Pons (tissue), 1 donor: ENCODE measurements at places on chromosomes 7 and 10.

DNA sequence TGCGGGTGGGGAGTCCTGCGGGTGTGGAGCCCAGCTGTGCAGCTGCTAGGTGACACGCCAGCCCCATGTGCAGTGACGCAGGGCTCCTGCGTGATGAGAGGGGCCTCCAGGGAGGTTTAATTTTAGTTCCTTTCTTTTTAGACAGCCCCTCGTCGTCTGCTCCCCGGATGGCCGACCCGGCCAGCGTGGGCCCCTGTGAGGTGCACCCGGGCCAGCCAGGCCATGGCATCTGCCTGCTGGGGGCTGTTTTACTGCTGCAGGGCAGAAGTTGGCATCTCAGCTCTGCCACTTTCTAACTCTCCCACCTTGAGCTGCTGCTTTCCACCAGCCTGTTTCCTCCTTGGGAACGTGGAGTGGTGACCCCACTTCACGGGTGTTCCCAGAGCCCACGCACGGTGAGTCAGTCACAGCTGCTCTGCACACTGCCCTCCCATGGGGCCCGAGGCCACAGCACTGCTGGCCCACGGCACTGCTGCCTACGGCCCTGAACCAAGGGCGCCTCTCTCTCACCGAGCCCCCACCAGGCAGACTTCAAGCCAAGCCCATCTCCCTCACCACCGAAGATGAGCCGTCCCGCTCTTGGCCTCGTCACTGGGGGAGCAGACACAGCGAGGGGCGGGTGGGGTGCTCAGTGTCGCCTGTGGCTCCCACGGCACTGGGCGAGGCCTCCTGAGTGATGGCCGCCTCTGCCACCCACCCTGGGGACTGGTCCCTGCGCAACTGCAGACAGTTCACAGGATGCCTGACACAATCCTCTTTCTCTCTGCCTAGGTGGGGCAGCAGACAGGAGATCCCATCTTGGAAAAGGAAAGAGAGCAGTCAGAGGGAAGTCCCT lies 21.3 kb downstream of the CYP2W1 start:
- DNase-seq = no peak

DNA sequence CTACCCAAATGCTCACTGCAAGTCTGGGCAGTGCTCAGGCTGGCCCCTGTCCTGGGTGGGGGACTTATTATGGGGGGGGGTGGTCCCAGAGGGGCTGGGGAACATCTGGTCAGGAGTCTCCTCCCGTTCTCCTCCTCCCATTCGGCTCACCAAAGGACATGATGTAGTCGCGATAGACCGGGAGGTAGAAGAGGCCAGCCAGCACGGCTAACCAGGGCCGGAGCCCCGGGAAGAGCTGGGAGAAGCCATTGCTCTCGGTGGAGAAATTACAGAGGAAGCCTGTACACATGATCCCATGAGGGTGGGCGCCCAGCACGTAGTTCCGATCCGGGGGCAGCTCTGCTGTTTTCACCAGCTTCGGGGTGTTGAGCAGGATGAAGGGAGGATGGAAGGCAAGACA lies 2.4 kb downstream of the MOGAT3 start:
- DNase-seq = no peak

DNA sequence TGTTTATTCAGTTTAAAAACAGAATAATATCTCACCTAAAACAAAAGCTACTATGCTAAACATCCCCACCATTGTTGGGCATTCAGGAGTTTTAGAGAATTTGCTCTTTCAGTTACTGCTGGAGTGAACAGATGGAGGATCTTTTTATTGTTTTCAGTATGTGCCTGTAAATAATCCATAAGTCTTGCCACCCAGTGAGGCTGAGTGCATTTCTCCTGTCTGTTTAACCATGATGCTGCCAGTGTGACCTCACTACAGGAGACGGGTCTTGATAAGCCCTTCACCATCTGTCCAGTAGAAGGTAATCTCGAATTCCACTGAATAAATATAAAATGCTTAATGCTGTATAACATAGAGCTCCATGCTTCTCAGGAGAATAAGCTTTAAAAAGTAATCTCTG lies 430.9 kb downstream of the POM121L12 start:
- DNase-seq = no peak

DNA sequence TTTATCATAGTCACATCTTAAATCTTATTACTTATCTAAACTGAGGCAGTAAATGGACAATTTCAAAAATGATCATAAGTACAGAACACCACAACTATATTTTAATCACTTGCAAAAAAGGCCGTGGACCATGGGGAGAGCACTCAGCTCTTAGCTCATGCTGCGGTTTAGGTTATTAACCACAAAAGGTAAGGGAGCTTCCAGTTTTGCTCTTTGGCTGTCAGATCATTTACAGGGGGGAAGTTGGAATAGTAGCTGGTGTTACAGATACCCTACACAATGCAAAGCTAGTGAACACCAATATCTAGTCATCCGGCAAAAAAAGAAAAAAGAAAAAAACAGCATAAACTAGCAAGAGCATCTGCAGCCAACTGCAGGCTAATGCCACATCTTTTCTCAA lies 147.0 kb downstream of the BBS9 start:
- no peak for DNase-seq

DNA sequence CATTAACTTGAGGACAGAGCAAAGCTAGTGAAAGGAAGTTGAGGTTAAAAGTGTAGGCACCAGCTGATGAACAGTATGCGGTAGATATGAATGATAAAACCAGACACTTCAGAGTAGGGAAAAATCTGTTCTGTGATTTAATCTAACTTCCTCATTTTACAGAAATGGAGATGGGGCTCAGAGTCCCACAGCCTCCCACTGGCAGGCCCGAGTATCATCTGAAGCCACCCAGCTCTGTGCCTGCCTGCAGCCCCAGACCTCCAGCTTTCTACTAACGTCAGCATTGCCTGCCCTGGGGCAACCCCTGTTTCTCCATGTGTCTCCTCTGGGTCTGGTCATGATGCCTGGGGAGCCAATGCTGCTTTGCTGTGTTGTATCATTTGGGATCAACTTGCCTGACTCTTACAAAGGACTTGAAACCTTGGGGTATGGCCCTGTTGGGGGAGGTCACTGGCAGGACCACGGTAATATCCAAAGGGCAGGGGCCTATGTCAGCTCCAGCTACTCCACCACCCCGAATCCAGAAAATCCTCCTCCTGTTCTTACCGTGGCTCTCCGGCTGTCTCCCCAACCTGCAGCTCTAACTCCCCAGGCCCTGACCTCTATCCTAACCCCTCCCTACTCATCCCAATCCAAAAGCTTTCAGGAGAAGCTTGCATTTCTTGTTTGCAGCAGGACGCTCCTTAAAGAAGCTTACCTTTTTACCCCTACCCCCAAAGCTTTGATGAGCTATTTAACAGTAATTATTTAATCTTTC lies 56.2 kb upstream of the NPY start:
- no peak for DNase-seq

DNA sequence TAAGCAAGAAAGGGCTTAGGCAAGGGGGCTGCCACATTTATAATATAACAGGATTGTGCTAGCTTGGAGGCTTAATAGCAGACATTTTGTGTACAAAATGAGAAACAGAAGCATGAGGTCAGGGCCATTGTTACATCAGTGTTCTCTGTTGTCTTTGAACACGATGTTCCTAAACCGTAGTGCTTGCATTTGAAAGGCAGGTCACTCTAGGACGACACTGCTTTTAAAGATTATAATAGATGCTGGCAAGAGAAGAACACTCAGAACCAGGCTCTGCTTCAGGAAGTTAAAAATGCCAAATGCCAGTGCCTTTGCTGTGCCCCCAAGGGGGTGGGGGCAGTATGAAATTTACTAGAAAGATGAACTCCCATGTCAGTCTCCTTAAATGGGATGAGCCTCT lies 91.1 kb downstream of the SORCS3 start:
- DNase-seq = no peak

GRCh38 chr10:98400482-98400881 lies 14.5 kb downstream of the PYROXD2 start:
- DNase-seq = no peak

DNA sequence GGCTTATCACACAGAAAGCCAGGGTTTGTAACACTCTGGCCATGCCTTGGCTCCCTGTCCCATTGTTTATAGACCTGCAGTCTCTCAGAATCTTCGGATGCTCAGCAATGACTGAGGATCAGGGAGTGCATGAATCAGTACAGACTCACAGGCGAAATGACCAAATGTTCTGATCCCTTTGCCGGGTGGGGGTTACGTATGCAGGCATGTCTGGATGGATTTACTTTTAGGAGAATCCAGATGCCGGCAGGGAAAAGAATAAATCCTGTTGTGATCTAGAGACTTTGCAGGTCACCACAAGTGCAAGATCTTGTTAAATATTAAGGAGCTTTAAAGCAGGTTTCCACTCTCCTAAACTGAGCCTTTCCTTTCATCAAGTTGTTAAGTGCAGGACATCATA lies 149.5 kb downstream of the SFMBT2 start:
- no peak for DNase-seq

DNA sequence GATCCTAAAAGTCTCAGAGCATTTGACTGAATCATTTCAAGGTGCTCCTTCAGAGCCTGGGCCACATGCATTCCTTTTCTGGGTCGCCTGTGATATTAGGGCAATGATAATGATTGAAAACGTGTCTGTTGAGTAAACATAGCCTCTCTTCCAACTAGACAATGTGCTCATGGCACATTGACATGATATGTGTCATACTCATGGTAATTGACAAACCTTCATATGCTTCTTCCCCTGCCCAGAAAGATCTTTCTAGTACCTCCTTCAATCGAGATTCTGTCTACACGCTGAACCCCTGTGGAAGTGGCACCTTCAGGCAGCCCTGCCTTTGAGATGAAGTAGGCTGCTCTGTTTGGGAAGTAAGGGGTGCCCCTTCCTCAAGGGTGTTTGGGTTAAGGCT lies 98.9 kb upstream of the TCF7L2 start:
- DNase-seq = no peak

GRCh38 chr7:111871283-111871682 lies 309.0 kb upstream of the IMMP2L start:
- DNase-seq = no peak

GRCh38 chr10:8144496-8144895 lies 90.0 kb downstream of the GATA3 start:
- DNase-seq = no peak

DNA sequence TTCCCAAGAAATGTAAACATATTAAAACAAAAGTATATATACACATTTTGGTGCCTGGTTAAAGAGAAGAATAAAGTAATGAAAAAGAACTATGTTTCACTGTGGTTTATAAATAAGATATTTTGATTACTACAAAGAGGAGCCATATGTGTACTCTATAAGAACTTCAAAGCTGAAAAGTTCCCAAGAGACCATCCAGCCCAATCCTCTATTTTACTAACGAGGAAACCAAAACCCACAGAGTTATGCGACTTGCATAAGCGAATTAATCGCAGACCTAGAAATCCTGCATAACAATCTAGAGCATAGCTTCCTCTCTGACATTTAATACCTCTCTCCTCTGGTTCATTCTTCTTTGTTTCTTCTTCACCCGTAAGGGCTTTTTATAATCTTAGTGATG lies 937.1 kb downstream of the CNTNAP2 start:
- DNase-seq = no peak

GRCh38 chr10:17240096-17240495 lies 12.1 kb downstream of the VIM start:
- DNase-seq = no peak

- DNase-seq = no peak
Measured at GRCh38 chr7:103704701-103705100, 258.7 kb upstream of the SLC26A5 start.

DNA sequence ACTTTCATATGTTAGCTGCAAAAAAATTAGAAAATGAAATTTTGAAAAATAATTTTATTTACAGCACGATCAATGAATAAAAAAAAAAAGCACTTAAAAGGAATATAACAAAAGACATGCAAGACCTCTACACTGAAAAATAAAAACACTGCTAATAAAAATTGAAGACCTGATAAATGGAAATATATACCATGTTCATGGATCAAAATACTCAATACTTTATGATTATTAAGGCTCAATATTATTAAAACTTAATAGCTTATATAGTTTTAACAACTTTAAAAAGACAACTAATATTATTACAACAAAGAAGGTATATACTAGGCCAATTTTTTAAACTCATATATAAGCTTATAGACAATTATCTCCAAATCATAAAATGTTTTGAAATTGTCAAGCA lies 143.0 kb downstream of the GFRA1 start:
- no peak for DNase-seq

- no peak for DNase-seq
Measured at GRCh38 chr10:132560241-132560731, 22.7 kb downstream of the INPP5A start.

DNA sequence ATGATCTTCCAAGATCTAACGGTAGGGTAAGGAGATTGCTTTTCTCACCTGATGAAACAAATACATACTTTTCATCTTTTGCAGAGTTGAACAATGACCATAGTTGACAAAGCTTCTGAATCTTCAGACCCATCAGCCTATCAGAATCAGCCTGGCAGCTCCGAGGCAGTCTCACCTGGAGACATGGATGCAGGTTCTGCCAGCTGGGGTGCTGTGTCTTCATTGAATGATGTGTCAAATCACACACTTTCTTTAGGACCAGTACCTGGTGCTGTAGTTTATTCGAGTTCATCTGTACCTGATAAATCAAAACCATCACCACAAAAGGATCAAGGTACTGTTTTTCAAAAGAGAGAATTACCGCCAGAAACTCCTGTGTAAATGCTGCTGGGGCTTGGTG lies 79.9 kb downstream of the ANKRD61 start:
- DNase-seq = no peak

DNA sequence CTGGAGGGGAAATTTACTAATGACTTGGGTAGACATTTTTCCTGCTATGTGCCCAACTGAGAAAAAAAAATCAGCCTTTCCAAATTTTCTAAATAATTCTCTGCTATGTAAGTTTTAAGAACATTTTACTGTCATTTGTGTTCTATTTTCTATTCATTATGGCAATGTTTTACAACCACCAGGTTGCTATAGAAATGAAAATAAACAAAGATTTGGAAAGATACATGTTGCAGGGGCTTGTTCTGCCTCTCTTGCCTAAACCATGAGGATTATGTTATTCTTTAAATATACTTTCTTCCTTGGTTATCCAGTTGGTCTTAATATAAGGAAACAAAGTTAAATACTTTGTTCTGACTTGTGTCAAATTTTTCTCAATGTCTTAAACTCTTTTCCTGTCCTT lies 257.2 kb downstream of the TWIST1 start:
- DNase-seq = no peak

- peak; percentile 37 for DNase-seq
Measured at GRCh38 chr10:119290301-119291048, 83.1 kb downstream of the GRK5 start.

- DNase-seq = no peak
Measured at GRCh38 chr7:143223784-143224183, 1.9 kb downstream of the TAS2R40 start.

DNA sequence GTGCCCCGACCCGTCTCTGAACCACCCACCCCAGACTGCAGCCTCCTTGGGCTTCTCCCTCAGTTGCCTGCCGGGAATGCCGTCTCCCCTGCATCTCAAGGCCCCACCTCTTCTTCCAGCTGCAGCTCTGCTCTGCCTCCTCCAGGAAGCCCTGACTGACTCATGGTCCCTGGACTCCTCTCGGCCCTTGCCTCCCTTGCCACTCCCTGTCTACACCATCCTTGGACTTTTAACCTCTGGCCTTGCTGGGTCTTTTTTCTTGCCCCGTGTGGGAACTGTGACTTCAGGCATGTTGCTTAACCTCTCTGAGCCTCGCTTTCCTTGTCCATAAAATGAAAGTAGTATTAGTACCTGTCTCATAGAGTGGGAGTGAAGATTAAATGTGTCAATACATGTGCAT lies 56.3 kb downstream of the C10orf105 start:
- no peak for DNase-seq
